ENCODE measurements at places on chromosomes 5 and 9. TPM values are rescaled to one million over a fixed set of nuclear protein-coding genes. Genes with fewer than 3 reads are reported as not detected.

Gene PGM5
- not detected for total RNA-seq

Gene SLC45A2
- total RNA-seq = not detected

Gene GABRA6
- total RNA-seq = not detected

Gene ADGRD2
- total RNA-seq = not detected

Gene NRG2
- total RNA-seq = 0.43 TPM

Gene SLC46A2
- total RNA-seq = not detected

Gene NDUFAF2
- total RNA-seq = 31.0 TPM

Data from epithelial cell of proximal tubule (primary cell).